ENCODE measurements at places on chromosomes 11 and 22.
A peak's percentile ranks its signal among the peaks of the same experiment; 100 is the strongest.

GRCh38 chr22:37020192-37020479, 594 bp downstream of the MPST start:
- DNase-seq = peak; percentile 66

DNA sequence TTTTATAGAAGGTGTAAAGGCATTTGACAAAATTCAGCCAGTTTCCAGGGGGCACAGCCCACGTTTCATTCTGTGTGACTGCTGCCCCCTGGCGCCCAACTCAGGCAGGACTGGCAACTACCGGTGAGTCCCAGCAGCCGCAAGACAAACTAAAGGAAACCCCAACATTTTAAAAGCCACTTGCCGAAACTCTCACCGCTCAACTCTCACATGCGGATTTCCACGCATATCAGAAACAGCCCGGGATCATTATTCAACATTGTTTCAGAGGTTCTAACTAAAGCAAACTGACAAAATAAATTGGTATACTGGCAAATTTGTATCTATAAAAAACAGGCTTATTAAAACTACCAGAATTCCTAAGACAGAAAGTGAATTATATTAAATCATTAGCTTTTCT, 48.2 kb downstream of the MORC2 start:
- DNase-seq = peak; percentile 92

DNA sequence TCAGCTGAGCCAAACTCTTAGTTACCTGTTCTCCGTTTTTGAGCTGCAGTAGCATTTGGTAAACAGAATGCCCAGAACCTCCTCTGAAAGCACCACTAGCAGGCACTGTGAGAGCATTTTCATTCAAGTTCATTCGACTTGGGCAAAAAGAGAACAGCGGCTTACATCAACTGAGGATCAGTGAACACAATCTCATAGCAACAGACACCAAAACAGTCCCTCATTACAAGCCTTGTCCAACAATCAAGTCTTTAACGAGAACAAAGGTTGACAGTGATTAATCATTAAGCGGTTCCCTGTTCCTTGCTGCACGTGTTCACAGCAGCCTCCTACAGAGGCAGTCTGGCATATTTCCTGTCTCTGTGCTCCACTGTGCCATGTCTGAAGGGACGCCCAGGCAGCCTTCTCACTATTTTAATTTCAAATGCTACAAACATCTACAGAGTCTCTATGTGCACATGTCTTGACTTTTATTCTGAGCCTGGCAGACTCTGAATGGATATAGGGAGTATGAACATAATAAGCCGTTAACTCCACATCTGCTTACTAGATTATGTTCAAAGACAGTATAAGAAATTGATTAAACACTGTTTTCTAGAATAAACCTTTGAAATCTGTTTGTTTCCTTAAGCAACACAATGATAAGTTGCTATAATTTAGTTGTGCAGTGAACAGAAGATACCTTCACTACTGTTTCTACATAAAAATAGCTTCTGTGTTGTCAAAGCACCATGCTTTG, 88.3 kb upstream of the MTMR2 start:
- DNase-seq = peak; percentile 60

DNA sequence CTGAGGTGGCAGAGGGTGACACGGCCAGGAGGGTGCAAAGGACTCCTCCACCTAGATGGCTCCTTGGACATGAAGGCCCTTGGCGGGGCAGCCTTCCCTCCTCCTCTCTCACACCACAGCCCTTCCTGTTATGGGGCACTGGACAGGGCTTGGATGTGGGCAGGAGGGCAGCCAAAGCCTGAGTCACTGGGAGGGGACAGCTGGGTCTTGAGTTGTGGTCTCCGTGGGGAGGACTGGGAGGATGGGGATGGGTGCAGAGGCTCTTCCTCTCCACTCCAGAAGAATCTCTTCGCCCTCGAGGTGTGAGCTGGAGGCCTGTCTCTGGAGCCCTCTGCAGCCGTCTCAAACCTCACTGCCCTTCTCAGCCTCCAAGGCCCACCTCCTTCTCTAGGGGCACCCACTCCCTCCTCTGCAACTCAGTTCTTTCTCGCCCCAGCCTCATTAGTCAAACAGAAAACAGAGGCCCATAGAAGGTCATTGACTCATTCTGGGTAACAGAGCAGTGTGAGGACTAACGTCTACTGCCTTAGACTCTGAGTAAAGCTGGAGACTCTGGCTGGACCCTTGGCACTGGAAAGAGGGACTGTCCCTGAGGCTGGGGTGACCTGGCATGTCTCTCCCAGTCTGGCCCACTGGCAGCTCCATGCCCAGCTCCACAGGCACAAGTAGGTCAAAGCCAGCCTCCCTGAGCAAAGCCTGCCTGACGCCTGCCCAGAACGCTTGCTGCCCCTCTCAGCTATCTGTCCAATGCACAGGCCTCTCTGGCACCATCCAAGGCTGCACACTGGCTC, 47.5 kb upstream of the CDON start:
- DNase-seq = peak; percentile 49

DNA sequence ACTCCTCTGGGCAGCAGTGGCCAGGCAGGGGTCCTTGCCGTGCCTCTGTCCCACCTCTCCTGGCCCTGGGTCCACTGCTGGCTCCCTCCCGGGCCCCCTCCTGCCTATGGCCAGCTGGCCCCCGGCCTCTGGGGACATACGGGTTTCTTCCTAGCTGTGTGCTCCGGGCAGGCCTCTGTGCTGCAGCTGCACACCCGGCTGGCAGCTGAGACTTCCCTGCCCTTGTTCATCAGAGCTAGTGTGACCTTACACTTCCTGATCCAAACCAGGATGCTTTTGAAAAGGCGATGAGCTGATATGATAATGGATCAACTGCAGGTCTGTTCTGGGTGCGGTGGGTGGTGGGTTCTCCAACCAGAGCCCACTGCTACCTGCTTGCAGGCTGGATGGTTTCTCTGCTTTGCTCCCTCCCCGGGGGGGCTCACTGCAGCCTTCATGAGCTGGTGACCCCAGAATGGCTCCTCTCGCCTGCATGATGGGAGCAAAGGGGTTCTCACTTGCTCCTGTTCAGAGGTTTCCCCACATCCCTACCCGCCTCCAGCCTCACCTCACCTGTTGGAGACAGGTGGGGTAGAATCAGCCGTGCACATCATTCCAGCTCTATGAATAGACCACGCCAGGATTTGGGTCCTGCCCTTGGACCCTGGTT, 13.3 kb downstream of the B3GAT1 start:
- no peak for DNase-seq

DNA sequence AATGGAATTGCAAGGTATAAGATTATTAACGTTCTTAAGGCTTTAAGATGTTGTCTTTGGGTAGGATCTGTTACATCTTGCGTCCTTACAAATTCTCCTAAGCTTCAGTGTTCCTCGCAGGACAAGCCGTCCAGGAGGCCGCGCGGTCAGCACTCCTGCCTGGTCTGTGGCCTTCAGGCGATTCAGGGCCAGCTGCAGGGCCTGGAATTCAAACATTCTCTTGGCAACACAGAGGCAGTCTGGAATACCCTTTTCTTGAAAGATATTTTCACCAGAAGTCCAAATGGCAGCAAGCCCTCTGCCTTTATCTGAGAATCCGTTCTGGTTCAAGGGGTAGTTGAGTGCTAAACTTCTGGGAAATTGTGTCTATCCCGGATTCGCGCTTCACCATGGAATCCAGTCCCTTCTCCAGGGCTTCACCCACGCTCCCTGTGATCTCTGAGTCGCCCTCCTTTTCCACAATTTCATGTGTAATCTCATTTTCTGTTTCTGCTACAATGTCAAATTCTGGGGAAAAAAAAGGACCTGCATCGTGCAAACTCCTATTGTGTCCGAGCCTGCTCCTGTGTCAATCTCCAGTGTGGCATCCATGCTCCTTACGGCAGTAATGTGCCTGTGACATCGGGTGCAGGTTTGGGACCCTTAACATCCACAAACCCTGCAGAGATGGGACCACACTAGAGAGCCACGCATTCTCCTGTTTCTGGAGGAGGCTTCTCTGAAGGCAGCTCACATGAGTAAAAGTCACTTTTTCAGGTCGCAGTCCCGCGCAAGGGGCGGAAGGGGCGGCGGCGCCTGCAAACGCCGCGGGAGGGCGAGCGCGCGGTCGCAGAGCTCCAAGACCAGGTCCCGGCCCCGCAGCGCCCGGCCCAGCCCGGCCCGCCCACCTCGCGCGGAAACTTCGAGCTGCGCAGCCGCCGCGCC, 25.4 kb upstream of the SORL1 start:
- no peak for DNase-seq

DNA sequence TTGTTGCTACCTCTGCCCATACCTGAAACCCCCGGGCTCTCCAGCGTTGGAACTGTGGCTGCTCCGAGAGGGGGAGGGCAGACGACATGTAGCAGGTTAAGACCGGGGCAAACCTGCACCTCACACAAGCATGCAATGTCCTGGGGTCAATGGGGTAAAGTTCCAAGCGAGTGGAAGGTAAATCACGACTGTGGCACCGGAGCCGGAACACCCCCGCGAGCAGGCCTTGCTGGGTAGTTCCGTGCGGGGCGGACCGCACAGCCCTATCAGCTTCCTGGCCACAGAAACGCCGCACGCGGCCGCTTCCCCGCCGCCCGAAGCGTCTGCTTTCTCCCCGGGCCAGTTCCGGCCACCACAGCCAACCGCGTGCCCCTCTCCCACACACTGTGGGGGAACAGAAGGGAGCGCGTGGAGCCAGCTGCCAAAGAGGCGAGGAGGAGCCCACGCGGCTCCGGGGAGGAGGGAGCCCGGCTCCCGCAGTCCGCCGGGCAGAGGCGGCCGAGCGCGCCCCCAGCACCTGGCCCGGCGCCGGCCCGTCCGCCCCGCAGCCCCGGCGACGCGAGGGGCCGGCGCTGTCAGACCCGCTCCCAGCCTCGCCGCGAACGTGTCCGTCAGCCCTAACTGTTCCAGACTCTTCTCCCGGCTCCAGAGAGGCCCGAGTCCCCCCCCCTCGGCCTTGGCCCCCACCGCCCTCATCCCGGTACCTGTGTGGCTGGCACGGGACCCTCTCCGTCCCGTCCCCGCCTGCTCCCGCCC, 1.6 kb downstream of the SPTBN2 start:
- peak; percentile 58 for DNase-seq

DNA sequence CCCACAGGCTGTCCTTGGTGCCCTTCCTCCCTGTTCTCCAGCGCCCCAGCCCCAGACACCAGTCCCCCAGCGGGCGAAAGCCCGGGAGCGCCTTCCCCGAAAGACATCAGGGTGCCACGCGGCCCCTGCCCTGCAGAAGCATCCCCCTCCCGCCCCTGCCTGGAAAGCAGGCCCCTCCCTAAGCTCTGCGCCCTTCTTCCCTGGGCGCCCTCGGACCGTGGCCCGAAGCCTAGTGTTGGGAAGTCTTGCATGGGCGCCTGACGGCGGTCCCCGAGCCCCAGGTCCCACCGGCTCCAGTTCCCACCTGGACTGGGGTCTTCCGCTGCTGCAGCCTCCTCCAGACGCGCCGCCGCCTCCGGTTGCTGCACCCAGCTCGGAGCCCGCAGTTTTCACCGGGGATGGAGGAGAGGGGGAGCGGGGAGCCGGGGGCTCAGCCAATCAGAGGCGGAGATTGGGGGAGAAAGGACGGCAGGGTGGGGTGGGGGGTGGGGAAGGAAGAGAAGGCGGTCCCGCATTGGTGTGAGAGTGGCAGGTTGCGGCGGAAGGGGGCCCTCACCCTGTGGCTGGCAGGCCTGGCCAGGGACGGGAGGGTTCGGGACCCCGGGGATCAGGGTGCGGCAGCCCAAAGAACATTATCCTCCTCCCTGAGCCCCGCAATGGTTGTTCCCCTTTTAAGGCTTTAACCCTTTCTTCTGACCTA, at the start of gene THY1:
THY1 (minus strand) TSS at position 364 of the 700 bp plus-strand sequence. CDS start 2,267 bp downstream, outside the sequence.
- DNase-seq = peak; percentile 82
